Globus pallidus (tissue), 1 donor: ENCODE measurements at places on chromosomes 2 and 18.
A peak's percentile ranks its signal among the peaks of the same experiment; 100 is the strongest.

- DNase-seq: no peak
Measured at GRCh38 chr2:134136731-134137130, 117.1 kb upstream of the MGAT5 start.

DNA sequence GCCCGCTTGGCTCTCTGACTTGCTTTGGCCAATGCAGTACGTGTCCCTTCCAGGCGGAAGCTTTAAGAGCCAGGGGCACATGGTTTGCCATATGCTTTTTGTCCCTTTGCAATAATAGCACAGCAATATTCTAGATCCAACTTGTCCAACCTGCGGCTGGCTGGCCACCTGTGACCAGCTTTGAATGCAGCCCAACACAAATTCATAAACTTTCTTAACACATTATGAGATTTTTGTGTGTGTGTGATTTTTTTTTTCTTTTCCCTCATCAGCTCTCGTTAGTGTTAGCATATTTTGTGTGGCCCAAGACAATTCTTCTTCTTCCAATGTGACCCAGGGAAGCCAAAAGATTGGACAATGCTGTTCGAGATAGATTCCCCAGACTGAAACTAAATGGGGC is 119.3 kb upstream of the SIX3 start:
- DNase-seq: no peak

DNA sequence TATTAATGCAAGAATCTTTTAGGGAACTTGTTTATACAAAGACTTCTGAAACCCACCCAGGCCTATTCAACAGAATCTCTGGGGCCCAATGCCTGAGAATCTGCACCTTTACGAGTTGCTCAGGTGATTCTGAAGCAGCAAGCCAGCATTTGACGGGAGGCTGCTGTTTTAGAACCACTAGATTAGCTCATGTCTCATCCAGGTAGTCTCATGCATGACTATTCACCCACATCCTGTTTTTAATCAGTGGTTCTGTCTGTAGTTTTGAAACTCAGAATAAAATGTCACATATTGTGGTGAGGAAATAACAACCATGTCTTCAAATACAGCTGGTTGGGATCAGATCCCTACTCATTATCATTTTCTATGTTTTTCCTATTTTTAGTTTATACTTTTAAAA is 39.5 kb downstream of the CYTIP start:
- no peak for DNase-seq

DNA sequence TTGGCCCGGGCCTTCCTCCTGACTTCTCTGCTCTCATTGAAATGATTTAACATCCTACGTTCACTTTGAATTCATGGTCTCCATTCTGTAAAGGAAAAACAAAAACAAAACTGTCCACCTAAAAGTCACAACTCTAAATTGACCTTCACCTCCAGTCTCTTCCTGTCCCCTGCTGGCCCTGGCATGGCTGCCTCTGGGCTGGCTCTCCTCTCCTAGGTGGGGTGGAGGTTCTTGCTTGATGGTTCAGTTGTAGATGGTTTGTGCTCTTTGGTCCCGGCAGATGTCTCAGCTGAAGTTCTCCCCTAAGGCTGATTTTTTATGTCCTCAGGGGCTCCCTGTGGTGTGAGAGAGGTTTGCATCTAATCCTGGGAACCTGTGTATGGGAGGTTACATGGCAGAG is 121.1 kb downstream of the ACKR3 start:
- no peak for DNase-seq

GRCh38 chr2:221389904-221390303 is 182.2 kb downstream of the EPHA4 start:
- DNase-seq: no peak

DNA sequence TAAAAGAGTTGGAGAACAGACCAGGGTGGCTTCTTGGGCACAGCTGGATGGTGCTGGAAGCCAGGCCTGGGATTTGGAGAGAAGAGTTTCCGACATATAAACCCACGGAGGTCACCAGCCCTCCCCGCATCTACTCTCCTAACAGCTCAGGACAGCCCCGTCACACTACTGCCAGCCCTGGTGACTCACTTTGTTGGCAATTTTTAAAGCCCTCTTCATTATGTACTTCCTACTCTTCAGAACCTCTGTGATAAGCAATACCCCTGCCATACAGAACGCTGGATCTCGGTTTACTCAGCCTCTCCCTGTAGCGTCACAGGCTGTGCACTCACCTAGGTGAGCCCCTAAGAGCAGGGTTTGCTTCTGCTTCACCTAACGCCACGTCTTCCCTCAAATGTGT is 48.1 kb downstream of the ID2 start:
- no peak for DNase-seq

DNA sequence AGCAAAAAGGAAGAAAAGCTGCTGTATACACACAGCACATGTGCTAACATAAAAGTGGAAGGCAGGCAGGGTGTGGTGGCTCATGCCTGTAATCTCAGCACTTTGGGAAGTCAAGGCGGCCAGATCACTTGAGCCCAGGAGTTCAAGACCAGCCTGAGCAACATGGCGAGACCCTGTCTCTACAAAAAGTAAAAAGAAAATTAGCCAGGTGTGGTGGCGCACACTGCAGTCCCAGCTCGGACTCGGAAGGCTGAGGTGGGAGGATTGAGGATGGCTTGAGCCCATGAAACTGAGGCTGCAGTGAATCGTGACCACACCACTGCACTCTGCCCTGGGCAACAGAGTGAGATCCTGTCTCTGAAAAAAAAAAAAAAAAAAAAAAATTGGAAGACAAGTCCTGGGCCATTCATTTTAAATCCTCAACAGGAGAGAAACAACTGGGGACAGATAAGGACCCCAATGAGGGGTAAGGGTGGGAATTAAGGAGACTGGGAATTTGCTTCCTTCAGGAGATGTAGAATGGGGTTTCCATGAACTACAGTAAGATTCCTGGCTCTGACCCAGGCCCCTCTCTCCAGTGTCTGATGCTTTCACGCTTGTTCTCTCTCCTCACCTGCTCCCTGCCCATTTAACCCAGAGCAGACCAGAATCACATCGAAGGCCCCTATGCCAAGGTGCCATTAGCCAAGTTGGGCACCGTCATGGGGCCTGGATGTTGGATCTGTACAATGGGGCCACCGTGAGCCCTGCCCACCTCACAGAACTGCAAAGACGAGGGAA is 29.6 kb downstream of the TNS1 start:
- DNase-seq: no peak

GRCh38 chr18:44882163-44882868 is 201.6 kb downstream of the SETBP1 start:
- no peak for DNase-seq

DNA sequence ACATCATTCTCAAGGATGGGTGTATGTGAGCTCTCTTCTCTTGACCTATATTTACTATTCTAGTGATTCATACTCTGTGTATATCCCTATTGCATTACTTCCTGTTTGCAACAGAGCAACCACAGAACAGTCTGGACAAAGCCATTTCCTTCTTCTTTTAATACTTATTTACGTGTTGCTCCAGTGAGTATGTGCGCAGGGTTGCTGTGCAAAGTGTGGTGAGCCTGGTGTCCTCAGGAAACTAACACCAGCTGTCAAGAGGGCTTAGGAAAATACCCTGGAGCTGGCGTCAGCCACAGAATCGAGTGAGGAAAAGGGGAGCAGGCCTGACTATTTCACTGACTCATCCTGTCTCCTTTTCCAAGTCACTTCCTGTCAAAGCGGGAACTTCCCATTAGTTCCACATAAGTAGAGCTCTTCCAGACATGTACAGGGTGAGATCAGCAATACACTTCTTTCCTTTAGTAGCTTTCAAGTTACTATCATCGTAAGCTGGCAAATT is 214.1 kb upstream of the COPS8 start:
- DNase-seq: peak; percentile 62

DNA sequence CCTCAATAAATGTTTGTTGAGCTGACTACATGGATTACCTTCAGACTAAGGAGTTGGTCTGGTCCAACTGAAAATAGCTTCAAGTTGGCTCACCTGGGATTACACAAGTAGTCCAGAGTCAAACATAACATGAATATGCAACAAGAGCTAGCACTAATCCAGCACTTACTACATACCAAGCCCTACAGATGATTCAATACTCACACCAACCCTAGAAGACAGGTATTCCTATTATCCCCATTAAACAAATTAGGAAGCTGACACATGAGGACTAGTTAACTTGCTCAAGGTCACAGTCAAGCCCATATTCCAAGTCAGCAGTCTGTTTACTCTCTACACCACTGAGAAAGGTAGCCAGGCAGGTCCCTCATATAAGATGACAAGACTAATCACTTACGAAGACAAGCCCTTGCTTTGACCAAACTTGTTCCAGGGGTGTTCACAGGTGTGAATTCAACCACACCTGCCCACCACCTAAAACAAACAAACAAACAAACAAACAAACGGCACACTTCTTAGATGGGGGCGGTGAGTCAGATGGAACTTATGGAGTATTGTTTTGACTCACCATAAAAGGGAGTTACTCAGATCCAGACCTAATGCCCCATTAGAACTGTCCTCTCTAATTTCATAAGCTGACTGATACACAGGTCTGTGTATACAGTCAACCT is 29.1 kb downstream of the TMEM131 start:
- no peak for DNase-seq

GRCh38 chr2:232982926-232983668 is 30.0 kb downstream of the NGEF start:
- DNase-seq: no peak

- DNase-seq: no peak
Measured at GRCh38 chr2:226797289-226797988, 2.2 kb downstream of the IRS1 start.
